ENCODE measurements at places on chromosomes 7 and 10.

- DNase-seq, result no peak
Measured at GRCh38 chr7:86991093-86991769, 68.2 kb downstream of the ELAPOR2 start.

- DNase-seq, result no peak
Measured at GRCh38 chr10:79071396-79071923, 2.7 kb downstream of the ZMIZ1 start.

- DNase-seq, result no peak
Measured at GRCh38 chr10:48517911-48518811, 86.7 kb downstream of the ARHGAP22 start.

DNA sequence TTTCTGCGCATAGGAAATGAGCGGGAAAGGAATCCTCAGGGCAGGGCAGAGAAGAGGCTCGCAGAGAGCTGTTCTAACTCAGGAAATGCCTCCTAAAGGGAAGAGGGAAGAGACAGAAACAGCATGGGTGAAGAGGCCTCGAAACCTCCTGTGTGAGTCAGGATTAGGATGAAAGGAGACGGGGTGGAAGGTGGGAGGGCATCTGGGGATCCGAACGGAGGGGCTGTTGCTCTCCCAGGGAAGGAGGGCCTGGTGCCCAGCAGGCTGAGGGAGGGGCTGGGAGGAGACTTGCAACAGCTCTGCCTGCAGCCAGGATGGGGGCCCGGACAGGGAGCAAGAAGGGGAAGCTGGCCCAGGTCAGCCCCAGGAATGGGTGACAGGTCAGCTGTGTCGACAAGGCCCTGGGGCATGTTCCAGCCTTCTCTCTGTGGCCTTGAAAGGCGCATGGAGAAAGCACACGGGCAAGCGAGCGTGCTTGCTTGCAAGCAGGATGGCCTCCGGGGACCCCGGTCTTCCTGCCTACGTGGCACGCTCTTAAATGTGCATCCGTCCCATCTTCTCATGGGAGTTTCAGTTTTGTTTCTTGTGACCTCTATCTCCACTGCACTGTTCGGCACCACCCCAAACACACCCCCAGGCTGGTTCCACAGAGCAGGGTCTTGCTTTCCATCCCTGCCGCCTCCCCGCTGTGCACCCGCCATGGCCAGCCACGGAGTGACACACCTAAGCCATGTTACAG, 63.5 kb downstream of the HIPK2 start:
- DNase-seq, result no peak

DNA sequence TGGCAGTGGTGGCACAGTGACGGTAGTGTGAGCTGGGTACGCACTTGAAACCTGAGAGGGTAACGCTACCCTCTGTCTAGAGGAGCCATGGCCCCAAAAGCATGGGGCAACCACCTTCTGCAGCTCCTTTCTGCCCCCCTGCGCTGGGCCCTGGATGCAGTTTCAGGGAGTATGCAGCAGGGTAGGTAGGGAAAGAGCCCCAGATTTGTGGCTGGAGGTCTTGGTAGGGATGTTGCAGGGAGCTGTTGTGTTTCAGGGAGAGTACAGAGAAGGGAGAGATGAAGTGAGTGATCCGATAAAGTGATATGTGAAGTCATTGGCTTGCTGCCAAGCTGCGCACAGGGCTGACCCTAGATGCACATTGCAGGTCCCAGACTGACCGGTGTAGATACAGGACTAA, 2.7 kb upstream of the PGAM2 start:
- DNase-seq, result no peak

- DNase-seq, result no peak
Measured at GRCh38 chr7:114419441-114420272, 5.0 kb downstream of the FOXP2 start.

DNA sequence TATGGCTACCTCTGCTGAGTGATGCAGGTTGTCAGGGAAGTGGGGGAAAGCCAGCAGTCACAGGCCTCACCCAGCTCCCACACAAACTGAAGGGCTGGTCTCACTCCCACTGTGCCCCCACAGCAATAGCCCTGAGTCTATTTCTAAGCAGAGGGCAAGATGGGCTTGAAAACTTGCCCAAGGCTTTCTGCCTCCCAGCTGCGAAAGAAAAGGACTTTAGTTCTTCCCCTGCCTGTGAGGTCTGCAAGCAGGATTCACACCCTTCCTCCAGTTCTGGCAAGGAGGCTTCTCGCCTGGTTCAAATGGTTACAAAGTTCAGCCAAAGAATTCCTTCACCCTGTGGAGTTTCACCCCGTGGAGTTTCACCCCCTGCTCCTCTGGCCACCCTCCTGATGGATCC, 63.3 kb upstream of the PRLHR start:
- no peak for DNase-seq

GRCh38 chr10:95031656-95032055, 37.6 kb downstream of the CYP2C8 start:
- DNase-seq, result no peak

- DNase-seq, result no peak
Measured at GRCh38 chr7:111071556-111071955, 19.4 kb upstream of the LRRN3 start.

DNA sequence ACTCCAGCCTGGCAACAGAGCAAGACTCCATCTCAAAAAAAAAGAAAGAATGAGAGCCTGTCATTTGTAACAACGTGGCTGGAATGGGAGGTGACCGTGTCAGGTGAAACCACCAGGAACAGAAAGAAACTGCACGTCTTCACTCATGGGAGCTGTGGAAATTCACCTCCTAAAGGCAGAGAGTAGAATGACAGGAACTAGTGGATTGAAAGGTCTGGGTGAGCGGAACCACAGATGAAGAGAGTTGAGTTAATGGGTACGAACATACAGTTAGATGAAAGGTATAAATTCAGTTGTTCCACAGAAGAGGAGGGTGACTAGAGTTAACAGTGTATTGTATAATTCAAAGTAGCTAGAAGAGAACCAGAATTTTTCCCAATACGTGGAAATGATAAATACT, 78.6 kb downstream of the MAD1L1 start:
- DNase-seq, result no peak
